ENCODE measurements at places on chromosomes 13 and 19.

- DNase-seq = no peak
Observed at GRCh38 chr19:9309974-9310446, 372 bp upstream of the ZNF699 start.

DNA sequence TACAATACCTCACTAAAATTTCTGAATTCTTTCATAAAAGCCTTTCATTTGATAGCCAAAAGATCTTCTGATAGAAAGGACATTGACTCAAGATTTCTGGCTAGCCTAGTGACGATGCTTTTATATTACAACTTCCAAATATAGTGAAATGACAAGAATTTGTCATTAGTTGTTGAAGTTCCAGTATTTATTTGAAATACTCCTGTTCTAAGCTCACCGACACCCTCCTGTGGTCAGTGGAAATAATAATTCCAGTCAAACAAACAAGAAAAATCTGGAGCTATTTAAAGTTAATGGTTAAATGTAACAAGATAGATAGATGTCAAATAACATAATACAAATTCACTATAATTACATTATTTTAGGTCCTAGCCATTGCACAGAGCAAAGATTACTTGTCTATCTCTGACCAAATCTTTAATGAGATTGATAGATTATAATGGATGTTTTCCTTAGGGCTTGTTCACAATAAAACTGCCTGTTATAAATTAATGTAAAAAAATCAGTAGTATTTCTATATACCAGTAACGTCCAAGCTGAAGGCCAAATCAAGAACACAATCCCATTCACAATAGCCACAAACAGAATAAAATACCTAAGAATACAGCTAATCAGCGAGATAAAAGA lies 195.5 kb downstream of the RGCC start:
- no peak for DNase-seq

DNA sequence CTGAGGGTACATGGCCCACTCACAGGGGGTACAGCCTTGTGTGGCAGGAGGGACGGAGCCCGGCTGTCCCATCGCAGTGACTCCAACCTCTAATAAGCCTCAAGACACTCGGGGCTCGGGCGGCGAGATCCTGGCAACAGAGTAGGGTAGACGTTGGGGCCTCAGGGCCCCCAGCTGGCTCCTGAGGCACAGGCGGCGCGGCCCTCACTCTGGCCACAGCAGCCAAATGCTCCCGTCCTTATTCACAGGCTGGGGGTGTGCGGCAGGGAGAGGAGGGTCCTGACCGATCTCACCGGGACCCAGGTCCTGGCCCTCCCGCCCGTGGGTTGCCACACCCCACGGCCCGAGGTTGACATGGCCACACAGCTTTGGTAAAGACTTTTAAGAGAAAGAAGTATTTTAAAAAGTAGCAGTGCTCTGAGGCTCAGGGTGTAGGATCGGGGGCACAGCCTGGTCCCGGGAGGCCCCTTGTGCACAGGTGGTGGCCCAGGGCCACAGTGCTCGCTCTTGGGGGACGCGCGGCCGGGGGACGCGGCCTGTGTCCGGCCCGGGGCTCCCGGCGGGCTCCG lies 7.6 kb downstream of the SLC39A3 start:
- no peak for DNase-seq

DNA sequence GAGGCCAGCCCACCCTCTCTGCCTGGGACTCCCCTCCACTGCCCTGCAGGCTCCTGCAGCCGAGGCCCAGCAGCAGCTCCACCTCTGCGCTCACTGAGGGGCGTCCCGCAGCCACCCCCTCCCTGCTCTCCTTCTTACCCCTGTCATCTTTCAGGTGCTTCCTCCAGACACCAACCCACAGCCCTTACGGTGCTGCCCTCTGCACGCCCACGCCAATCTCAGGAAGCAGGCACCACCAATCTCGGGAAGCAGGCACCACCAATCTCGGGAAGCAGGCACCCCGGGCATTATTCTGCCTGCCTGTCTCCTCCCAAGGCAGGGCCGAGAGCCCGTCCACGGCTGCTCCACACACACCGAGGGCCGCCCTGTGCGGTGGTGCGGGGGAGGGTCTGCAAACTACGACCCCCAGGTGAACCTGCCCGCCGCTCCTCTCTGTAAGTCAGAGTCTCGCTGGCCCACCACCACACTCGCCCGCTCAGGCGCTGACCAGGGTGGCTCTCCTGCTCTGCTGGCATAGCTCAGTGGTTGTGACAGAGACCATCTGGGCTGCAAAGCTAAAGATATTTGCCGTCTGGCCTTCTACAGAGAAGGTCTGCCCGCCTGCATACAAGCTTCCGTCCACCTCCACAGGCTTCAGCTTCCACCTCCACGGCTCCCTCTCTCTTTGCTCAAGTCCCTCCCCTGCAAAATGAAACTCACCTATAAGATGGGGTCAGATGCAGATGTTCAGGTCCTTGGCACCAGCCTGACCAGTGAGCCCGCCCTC lies 2.9 kb downstream of the LSM7 start:
- DNase-seq = no peak

GRCh38 chr13:32609428-32609827 lies 23.2 kb downstream of the PDS5B start:
- DNase-seq = no peak

- no peak for DNase-seq
Observed at GRCh38 chr19:45809643-45810159, 5.4 kb downstream of the RSPH6A start.

GRCh38 chr19:11797491-11797890 lies 832 bp upstream of the ZNF491 start:
- DNase-seq = peak; percentile 71

DNA sequence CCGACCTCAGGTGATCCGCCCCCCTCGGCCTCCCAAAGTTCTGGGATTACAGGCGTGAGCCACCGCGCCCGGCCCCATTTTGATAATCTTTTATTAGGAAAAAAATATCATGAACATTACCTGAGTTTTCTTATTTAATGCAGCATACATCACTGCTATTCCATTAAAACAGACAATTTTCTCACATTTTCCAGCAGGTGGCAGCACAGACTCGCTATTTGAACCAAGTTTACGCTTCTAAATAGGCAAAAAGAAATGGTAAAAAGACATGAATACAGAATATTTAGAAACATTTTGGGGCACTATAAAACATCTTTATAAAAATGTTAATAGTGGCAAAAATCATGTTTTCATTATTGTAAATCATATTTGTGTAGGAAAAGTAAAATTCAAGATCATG lies 903.1 kb downstream of the SLITRK6 start:
- peak; percentile 11 for DNase-seq

- DNase-seq = no peak
Observed at GRCh38 chr19:41876847-41877832, at the start of gene CD79A. Gene CD79A (plus strand): TSS chr19:41877279. CDS start chr19:41877305, 26 bp downstream.

DNA sequence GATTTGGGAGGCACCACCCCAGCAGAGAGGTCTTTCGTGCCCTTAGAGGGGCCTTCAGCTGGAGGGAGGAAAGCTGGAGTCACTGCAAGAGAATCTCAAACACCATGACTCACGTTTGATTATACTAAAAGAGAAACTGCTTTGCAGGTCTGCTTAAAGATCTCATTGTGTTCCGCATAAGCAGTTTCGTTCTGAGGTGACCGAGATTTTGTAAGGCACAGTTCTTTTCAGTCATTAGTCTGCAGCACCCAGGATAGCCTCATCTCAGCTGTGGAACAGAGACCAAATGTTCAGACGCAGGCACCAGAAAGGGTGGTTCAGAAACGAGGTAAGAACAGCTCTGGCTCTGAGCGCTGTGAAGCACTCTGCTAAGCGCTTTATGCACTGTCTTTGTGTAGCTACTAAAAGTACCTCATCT lies 71.2 kb upstream of the GTF3A start:
- peak; percentile 52 for DNase-seq

GRCh38 chr19:27748551-27749152 lies 1464.3 kb downstream of the UQCRFS1 start:
- DNase-seq = no peak

DNA sequence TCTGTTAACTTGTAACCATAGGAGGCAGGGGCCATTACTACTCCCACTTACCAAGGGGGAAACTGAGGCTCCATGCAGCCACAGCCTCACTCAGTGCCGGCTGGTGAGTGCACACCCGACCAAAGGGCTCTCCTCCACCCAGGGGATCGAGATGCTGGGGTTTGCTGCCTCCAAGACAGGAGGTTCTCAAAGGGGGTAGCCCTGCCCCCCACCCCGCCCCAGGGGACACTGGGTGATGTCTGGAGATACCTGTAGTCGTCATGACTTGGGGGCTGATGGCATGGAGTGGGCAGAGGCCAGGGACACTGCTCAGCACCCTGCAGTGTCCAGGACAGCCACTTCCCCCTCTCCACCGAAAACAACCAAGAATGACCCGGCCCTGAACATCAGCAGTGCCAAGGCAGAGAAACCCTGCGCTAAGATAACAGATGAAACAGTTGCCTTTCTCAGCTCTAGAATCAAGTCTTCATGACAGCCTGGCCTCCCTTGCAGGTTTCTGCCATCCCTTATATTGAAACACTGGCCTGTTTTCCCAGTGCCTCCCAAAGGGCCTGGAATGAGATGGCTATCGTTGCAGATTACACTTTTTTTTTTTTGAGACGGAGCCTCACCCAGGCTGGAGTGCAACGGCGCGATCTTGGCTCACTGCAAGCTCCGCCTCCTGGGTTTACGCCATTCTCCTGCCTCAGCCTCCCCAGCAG lies 3.3 kb downstream of the REEP6 start:
- DNase-seq = no peak

DNA sequence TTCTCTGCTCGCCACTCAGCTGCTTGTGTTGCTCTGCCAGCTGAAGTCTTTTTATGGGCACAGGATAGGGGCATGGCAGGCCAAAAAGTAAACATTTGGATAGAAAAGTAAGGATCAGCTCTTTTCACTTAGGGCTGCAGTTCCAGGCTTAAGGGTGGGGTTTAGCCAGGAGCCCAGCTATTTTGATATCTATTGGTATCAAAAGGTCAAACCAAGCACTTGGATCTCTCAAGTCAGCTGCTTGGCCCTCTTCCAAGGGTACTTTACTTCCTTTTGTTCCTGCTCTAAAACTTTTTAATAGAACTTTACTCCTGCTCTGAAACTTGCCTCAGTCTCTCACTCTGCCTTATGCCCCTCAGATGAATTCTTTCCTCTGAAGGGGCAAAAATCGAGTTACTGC lies 55.7 kb upstream of the ABCC4 start:
- no peak for DNase-seq

DNA sequence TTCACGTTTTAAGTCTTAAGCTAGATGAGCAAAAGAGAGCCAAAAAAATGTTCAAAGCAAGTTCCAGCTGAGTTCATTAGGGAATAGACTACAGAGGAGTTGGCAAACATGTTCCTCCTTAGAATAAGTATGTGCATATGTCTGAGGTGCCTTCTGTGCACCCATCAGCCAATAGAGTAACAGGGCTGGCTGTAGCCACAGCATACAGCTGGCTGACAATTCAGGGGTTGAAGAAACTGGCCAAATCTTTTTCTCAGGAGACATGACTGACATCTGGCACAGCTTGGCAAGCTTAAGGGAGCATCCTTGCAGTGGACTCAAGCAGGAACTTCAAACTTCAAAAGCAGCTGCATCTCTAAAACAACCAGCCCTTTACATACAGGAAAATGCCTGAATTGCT lies 414.8 kb upstream of the PCDH20 start:
- no peak for DNase-seq

DNA sequence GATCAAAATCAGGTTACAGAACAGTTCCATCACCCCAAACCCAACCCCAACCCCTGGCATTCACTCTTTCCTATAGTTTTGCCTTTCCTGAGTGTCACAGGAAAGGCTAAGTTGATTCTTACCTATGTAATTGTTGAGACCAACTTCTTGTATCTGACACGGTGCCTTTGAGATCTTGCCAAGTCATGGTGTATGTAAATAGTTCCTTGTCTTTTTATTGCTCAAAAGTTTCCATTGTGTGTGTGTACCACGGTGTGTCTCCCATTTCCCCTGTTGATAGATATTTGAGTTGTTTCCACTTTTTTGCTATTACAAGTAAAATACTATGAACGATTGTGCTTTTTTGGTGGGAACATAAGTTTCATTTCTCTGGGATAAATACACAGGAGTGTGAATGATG lies 3.3 kb upstream of the IGFL2 start:
- no peak for DNase-seq

GRCh38 chr13:62850331-62850730 lies 1434.7 kb upstream of the PCDH20 start:
- DNase-seq = no peak

GRCh38 chr19:35305181-35305580 lies 13.2 kb downstream of the MAG start:
- DNase-seq = no peak

DNA sequence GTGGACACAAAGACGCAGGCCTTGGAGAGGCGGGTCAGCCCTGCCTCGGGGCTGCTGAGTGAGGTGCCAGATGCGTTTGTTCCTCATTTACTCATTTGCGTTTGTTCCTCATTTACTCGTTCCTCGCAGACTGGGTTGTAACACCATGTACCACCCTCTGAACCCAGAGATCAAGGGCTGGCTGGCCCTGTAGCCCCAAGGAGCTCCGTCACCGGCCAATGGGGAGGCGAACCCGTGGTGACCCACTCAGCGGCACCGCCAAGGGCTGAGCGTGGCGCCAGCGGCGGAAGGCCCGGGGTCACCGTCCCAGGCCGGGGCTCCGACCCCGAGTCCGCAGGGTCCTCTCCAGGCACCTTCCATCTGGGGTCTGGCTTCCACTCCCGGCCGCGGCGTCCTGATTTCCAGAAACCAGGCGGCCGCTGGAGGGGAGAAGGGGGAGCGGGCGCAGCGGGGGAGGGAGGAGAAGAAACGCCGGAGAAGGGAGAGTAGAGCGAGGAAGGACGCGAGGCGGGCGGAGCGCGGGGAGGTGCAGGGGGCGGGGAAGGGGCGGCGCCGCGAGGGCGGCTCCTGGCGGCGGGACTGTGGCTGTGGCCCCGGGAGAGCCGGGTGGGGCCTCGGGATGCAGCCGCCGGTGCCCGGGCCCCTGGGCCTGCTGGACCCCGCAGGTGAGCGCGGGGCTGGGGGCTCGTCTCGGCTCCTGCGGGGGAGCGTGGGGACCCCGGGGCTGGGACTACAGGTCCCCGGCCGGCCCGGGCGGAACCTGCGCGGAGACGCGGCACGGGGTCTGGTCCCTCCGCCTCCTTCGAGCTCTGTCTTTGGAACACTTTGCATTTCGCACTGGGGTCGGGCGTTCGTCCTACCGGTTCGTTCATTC lies at the start of gene TMEM255B:
TMEM255B (plus strand) TSS at position 576 of the 874 bp plus-strand sequence; CDS start at position 620, 44 bp downstream.
- DNase-seq = peak; percentile 81

DNA sequence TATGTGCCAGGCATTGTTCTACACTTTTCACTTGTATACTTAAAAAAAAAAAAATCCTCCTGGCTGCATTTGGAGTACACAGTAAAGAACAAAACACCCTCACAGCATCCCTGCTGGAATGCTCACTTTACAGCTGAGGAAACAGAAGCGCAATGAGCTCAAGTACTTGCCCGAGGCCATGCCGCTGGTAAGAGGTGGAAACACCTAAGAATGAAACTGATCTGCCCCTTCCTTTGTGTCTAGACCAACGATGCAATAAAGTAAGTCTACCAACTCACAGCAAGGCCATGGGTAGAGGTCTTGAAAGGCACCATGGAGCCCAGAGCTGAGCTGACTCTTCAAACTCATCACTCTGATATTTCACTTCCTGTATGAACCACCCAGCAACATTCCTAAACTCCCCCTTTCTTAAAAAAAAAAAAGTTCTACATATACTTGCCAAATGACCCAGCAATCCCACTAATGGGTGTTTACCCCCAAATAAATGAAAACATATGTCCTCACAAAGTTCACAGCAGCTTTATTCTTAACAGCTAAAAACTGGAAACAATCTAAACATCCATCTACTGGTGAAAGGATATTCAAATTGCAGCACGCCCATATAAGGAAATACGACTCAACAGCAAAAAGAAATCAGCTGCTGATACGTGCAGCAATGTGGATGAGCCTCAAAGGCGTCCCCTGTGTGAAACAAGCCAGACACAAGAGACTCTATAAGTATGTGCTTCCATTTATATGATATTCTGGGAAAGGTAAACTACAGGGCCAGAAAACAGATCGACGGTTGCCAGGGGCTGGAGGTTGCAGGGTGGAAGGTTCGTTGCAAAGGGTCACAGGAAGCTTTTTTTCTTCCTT lies 236.6 kb upstream of the MAB21L1 start:
- no peak for DNase-seq
